GM04504 (cell line): ENCODE measurements at places on chromosomes 3 and 15.

GRCh38 chr3:20235796-20236195 lies 49.8 kb upstream of the SGO1 start:
- no peak for DNase-seq

DNA sequence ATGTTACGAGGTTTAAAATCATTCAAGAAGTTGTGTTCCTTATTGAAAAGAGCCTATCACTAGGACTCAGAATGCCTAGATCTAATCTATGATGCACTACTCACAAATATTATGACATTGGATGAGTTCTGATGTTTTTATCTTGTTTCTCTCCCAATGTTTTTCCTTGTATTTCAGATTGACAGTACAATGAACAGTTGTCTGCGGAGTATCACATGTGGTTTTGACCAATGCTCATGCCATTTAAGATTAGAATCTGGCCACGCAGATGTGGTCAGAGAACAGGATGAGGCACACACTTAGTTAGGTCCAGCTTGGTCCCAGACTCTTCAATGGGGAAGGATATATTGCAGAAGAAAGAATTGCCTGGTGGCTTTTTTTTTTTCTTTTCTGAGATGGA lies 25.6 kb upstream of the CCDC50 start:
- no peak for DNase-seq

DNA sequence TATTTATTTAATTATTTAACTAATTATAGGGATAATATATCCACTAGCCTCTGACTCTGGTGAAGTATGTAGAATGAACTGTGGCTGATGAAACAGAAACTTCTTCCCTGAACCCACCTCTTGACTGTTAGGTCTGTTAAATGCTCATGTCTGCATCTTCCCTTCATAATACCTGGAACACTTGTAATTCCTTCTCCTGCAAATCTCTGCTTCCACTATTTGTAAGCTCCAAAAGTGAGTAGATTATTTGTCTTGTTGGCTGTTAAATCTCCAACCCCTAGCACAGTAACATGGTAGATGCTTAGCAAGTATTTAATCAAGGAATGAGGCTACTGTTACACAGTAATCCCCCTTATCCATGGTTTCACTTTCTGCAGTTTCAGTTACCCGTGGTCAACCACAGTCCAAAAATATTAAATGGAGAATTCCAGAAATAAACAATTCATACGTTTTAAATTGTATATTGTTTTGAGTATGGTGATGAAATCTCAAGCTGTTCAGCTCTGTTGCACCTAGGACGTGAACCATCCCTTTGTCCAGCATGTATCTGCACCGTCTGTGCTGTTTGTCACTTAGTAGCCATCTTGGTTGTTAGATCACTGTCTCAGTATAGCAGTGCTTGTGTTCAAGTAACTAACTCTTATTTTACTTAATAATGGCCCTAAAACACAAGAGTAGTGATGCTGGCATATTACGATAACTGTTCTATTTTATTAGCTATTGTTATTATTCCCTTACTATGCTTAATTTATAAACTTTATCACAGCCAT lies 5.7 kb downstream of the TTBK2 start:
- DNase-seq, result no peak

DNA sequence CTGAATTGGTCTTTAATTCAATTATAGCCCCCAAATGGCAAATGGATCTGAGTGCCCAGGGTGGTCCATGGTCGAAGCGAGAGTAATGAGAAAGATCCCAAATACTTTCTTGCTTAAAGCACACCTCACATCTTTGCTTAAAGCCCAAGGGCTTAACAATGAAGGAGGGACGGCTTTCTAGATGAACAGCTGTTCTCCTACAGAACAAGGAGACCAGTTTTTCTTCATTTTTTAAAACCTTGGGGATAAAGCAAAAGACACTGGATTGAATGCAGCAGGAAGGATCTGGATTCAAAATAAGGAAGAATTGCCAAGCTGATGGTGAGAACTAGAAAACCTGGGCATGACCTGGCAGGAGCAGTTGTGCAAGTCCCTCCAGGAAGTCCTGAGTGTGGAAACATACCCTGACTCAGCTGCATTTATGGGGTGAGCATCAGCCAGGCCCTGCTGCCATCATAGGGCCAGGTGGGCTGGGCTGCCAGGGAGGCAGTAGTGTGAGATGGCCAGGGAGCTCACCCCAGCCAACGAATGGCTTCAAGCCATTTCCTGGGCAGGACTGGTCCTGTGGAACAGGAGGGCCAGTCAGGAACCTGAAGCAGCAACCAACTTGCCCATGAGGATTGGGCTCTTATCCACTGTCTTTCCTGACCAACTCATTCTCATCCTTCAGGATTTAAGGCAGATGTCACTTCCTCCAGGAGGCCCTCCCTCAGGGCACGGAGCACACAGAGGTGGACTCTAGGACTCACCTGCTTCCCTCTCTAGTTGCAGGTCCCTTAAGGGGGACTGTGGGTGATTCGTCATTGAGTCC lies 18.4 kb upstream of the RHCG start:
- no peak for DNase-seq

- DNase-seq, result no peak
Observed at GRCh38 chr3:42749753-42750231, 23.3 kb downstream of the CCDC13 start.

GRCh38 chr3:47149339-47149933 lies 14.5 kb downstream of the SETD2 start:
- DNase-seq, result no peak

DNA sequence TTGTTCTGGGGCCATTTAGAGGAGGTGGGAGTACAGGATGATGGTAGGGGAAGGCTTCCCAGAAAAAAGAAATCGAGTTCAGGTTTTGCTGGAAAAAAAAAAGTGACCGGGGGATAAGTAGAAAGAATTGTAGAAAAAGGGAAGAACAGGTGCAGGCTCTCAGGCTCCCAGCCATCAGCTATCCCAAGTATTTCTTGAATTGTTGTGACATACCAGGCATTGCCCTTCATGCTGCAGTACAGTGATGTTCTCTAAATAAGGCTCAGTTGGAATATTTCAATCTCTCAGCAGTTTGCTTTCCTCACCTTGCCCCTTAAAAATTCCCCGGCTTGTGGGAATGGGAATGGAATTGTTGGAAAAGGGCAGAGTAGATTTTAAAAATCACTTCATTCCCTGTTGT lies 82.5 kb upstream of the RGMA start:
- no peak for DNase-seq

DNA sequence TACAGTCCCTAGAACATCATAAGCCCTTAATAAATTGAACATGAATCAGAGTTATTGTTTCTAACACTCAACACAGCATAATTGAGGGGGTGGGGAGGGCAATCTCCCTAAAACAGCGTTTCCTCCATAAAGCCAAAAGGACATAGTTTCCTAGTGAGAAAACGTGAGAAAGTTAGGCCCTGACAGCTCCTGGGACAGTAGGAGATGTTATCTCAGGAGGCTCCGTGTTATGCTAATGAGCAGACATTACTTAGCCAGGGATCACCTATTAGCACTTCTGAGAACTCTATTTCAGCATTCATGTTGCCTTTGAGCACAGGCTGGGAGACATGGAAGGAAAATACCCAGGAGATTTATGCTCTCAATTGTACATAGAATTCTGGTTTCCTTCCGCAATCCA lies 229.1 kb upstream of the ADAMTS9 start:
- DNase-seq, result no peak

DNA sequence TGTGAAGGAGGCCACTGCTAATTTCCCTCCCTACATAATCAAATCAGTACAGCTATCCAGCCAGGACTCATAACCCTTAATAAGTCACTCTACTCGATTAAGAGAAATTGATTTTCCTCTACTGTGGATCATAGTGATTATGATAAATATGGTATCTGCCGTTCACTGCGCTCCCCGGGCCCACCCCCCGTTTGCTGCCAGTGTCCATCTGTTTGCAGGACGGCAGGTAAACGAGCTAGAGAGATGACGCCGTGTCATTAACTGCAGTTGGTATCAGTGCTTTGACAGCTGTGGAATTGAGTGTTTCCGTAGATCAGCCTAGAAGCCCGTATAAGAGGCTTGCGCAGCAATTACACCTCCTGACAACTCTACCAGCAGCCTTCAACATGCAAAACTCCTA lies 94.9 kb downstream of the ROBO2 start:
- DNase-seq, result no peak

GRCh38 chr3:50351323-50351697 lies 648 bp downstream of the CYB561D2 start:
- DNase-seq, result no peak

- peak; percentile 26 for DNase-seq
Observed at GRCh38 chr3:133812872-133813271, 7.3 kb downstream of the SRPRB start.

GRCh38 chr3:156216852-156217251 lies 96.5 kb downstream of the KCNAB1 start:
- DNase-seq, result no peak
